ENCODE measurements at places on chromosomes 1 and 21. TPM values are rescaled to one million over a fixed set of nuclear protein-coding genes. Genes with fewer than 3 reads are reported as not detected.

DNA sequence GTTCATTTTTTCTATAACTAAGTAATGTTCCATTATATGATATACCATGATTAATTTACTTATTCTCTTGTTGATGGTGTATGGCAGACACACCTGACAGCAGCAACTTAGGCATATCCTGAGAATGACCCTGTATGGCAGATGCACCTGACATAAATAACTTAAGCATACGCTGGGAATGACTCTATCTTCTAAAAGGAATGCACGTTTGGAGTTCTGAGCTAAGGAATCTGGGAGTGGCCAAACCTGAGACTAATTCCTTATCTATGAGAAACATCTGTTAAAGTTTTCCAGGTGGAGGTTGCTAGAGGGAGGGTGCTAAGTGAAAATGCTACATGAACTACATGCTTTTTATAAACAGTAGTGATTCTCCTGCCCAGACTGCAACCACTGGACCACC, 96.7 kb upstream of the RGS18 start:
- H3K4me1 ChIP-seq = no peaks in the 10 kb centered on the region
- H3K36me3 ChIP-seq = no peaks in the 10 kb centered on the region
- no peak overlapping the region for H3K27ac ChIP-seq
- H3K4me3 ChIP-seq = no peak overlapping the region
- no peaks in the 10 kb centered on the region for H3K27me3 ChIP-seq

DNA sequence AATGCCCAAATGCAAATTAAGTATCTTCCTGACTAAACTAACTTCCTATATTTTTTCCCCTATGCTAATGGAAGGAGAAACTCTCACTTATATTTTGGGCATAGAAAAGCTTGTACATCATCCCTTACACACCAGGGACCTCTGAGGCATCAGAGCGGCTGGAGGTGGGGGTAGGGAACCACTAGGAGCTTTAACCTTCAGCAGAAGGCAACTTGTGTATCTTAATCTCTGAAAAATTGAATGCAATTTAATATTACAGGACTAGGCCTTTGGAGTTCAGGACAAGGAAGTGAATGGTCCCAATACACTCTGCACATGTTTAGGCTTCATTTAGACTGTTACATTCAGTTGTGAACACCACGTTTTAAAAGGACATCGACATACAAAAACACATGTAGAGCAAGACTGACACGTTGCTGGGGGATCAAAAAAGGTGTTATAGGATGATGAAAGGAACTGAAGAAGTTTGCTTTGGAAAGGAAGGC, 85.9 kb downstream of the NAV1 start:
- H3K27me3 ChIP-seq = no peaks in the 10 kb centered on the region
- no peaks in the 10 kb centered on the region for H3K4me1 ChIP-seq
- H3K36me3 ChIP-seq = no peaks in the 10 kb centered on the region
- H3K4me3 ChIP-seq = no peak overlapping the region

DNA sequence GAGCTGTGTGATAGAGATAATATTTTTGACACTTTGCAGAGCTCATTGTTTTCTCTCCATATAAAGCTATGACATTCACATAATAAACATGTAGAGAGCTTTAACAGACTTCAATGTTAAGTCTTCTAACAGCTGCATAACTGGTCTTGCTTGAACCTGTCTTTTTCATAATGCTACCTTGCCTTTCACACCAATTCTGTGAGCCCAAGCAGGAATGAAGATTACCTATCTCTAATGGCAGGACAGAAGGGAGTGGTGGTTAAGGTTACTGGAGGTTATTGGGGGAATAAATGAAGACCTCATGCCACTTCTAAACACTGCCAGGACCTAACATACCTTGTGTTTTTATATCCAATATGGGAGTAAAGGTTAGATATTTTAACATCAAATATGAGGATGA, 2.3 kb upstream of the CD55 start:
- no peaks in the 10 kb centered on the region for H3K27me3 ChIP-seq
- H3K4me1 ChIP-seq = peaks cover 2% of the 10 kb centered on the region
- H3K27ac ChIP-seq = no peak overlapping the region
- H3K36me3 ChIP-seq = no peaks in the 10 kb centered on the region

GRCh38 chr21:34926803-34927467, 122.2 kb downstream of the RUNX1 start:
- H3K4me3 ChIP-seq = no peak overlapping the region
- H3K27ac ChIP-seq = no peak overlapping the region
- no peaks in the 10 kb centered on the region for H3K27me3 ChIP-seq
- no peaks in the 10 kb centered on the region for H3K4me1 ChIP-seq

GRCh38 chr1:15022048-15022447, 131.5 kb upstream of the TMEM51 start:
- DNase-seq = no peak
- H3K27ac ChIP-seq = no peak overlapping the region
- peaks cover 5% of the 10 kb centered on the region for H3K4me1 ChIP-seq
- no peak overlapping the region for H3K4me3 ChIP-seq
- no peaks in the 10 kb centered on the region for H3K27me3 ChIP-seq
- H3K36me3 ChIP-seq = no peaks in the 10 kb centered on the region

- H3K27ac ChIP-seq = no peak overlapping the region
- DNase-seq = peak; percentile 35
- H3K4me1 ChIP-seq = peaks cover 38% of the 10 kb centered on the region
- no peaks in the 10 kb centered on the region for H3K27me3 ChIP-seq
- H3K36me3 ChIP-seq = no peaks in the 10 kb centered on the region
These were observed 3.6 kb downstream of the ZC3H12A start for GRCh38 chr1:37477946-37478345.

DNA sequence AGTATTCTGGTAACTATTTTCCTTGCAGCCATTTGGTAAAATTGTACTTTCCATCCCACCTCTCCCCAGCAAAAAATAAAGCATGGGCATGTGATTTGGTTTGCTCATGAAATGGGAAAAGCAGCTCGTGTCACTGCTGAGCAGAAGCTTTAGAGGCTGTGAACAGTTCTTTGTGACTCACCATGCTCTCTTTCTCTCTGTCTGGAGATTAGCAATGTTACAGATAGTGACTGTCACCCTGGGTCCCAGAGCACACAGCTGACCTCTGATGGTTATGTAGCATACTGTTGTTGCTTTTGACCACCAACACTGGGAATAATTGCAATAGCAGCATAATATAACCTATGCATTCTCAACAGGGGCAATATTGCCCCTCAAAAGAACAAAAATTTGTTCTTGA, 70.6 kb downstream of the RGS2 start:
- no peak overlapping the region for H3K27ac ChIP-seq
- H3K4me1 ChIP-seq = peaks cover 5% of the 10 kb centered on the region

DNA sequence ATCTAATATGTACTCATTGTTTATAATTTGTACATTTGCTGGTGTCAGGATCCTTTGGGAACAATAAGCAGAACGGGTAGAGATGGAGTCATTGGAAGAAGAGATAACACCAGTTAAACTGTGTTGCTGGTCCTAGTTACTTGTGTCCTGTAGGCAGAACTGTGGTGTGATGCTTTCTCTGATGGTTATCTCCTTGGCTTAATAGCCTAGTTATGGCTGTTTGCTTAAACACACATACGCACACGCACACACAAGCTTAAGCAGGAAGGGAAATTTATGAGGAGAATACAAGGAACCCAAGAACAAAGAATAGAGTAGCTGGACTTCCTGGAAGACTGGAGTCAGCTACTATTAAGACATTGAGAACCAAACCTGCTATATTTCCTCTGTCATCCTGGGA, 5.7 kb upstream of the PKN2 start:
- H3K4me3 ChIP-seq = no peak overlapping the region
- peaks cover 2% of the 10 kb centered on the region for H3K4me1 ChIP-seq
- H3K27ac ChIP-seq = no peak overlapping the region
- H3K27me3 ChIP-seq = no peaks in the 10 kb centered on the region
- DNase-seq = no peak

GRCh38 chr1:173347282-173347818, 129.8 kb upstream of the PRDX6 start:
- H3K4me1 ChIP-seq = no peaks in the 10 kb centered on the region
- DNase-seq = no peak
- no peak overlapping the region for H3K4me3 ChIP-seq

GRCh38 chr1:4416189-4416588, 238.2 kb upstream of the AJAP1 start:
- no peak overlapping the region for H3K27ac ChIP-seq
- no peaks in the 10 kb centered on the region for H3K4me1 ChIP-seq
- no peaks in the 10 kb centered on the region for H3K27me3 ChIP-seq
- H3K4me3 ChIP-seq = no peak overlapping the region

DNA sequence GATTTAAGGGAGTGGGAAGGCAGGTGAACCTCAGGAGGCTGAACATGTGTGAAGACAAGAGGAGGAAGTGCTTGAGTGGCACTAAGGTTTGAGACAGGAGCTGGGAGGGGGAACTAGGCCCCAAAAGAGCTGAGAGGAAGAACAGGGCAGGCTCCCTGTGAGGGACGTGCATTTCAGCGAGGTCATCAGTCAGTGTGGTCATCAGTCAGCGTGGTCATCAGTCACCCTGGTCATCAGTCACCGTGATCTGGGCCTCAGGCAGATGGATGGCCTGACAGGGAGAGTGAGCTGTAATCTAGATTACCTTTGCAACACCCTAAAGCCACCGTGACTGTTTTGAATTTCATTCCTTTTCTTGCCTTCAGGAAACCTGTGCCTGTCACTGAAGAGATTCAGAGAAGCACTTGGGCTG, 29.1 kb downstream of the VTCN1 start:
- no peak overlapping the region for H3K4me3 ChIP-seq
- no peak for DNase-seq
- H3K36me3 ChIP-seq = no peaks in the 10 kb centered on the region
- H3K27ac ChIP-seq = no peak overlapping the region
- H3K27me3 ChIP-seq = no peaks in the 10 kb centered on the region
- no peaks in the 10 kb centered on the region for H3K4me1 ChIP-seq

- no peaks in the 10 kb centered on the region for H3K27me3 ChIP-seq
- no peak overlapping the region for H3K4me3 ChIP-seq
- H3K27ac ChIP-seq = no peak overlapping the region
- H3K4me1 ChIP-seq = peaks cover under 1% of the 10 kb centered on the region
- no peak for DNase-seq
- no peaks in the 10 kb centered on the region for H3K36me3 ChIP-seq
These were observed 9.3 kb upstream of the HES5 start for GRCh38 chr1:2539312-2539907.

GRCh38 chr1:12480748-12481362, 137.2 kb downstream of the DHRS3 start:
- peaks cover 20% of the 10 kb centered on the region for H3K4me1 ChIP-seq
- no peak overlapping the region for H3K4me3 ChIP-seq
- no peak for DNase-seq
- no peaks in the 10 kb centered on the region for H3K36me3 ChIP-seq

- no peaks in the 10 kb centered on the region for H3K36me3 ChIP-seq
- H3K4me1 ChIP-seq = no peaks in the 10 kb centered on the region
- no peak overlapping the region for H3K27ac ChIP-seq
- no peaks in the 10 kb centered on the region for H3K27me3 ChIP-seq
These were observed 57.4 kb upstream of the CAMK1G start for GRCh38 chr1:209526137-209526536.

DNA sequence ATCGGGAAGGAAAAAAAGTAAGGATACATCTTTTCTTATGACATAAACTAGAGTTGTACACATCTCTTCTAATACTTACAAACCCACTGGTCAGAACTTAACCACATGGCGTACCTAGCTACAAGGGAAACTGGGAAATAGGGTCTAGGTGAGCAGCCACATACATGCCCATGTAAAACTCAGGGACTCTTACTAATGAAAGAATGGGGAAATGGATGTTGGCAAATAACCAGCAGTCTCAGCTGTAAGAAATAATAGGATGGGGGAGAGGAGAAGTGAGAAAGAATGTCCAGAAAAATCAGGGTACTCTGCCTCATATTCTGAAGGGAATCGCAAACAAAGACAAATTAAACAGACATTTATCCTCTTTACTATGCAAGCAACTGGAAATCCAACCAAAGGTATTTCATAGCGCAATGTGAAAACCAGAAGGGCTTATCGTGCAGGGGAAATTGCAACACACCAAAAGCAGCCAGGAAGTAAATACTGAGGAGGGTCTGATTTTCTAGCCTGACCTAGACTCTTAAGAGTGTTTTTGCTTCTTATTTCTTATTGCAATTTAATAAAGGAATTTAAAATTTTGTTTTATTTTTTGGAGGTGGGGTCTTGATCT, 17.5 kb downstream of the GTF2B start:
- no peaks in the 10 kb centered on the region for H3K4me1 ChIP-seq
- H3K36me3 ChIP-seq = no peaks in the 10 kb centered on the region
- no peaks in the 10 kb centered on the region for H3K27me3 ChIP-seq
- DNase-seq = no peak
- no peak overlapping the region for H3K4me3 ChIP-seq
- H3K27ac ChIP-seq = no peak overlapping the region

DNA sequence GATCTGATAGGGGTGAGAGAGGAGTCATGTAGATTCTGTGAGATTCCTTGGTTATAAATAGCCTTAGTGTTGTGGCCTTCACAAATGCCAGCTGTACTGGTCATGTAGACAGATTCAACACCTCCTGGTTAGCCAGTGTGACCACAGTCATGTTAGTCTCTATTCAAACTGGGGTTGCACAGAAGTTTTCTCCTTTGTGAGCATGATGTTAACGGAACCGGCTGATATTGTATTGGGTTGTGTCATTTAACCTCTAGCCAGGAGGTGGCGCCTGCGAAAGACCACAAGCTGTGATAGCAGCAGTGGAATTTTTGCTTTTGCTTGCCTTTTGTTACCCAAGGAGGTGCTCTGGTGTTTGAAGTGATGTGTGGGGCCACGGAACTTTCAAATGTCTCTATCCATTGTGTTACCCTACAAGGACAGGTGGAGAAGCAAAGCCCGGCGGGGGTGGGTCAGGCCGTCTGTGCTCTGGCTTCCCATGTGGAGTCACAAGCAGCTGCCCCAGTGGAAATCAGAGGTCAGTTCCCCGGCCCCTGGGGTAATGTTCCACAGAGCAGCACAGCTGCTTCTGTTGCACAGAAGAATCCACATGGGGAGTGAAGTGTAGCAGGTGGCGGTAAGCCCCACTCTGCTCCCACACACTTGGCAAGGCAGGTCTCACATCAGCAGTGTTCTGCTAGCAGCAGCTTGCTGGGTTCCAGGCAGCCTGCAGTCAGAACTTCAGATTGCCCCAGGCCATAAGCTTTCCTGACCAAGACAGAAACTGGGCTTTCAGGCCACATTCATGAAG, 112.6 kb downstream of the ADAMTS1 start:
- no peaks in the 10 kb centered on the region for H3K36me3 ChIP-seq
- no peak overlapping the region for H3K4me3 ChIP-seq
- H3K27me3 ChIP-seq = no peaks in the 10 kb centered on the region
- H3K4me1 ChIP-seq = no peaks in the 10 kb centered on the region
- DNase-seq = peak; percentile 63

DNA sequence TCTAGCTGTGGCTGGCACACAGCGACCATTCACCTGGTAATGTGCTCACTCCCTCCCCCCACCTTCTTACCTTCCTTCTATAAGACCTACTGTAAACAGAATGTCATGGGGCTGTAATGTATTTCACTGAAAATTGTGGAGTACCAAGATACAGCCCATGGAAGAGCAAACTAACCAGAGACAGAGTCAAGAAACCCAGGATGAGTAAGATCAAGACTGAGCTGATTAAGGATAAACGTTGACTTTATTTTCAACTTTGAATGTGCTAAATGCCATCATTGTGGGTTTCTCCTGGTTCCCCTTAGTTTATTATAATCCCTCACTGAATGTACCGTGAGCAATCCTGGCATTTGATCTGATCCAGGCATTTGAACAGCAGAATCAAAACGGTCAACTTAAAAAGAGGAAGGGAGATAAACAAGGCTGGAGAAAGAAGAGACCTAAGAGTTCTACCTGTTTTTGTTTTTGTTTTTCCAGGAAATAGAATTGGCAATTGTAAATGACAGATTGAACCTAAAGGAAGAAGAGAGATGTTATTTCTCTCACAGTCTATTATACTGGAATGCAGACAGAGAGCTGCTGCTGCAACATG, 16.1 kb upstream of the ATP1B1 start:
- peaks cover 6% of the 10 kb centered on the region for H3K4me1 ChIP-seq
- no peak overlapping the region for H3K4me3 ChIP-seq
- no peaks in the 10 kb centered on the region for H3K27me3 ChIP-seq
- H3K36me3 ChIP-seq = no peaks in the 10 kb centered on the region
- DNase-seq = no peak

SPRR2F gene
- 62.3 TPM for total RNA-seq

CLCA2 gene
- not detected for total RNA-seq

VSIG8 gene
- total RNA-seq = 0.48 TPM
